ENCODE measurements at places on chromosomes 13 and 19.

GRCh38 chr13:33150662-33151061 lies 134.4 kb downstream of the KL start:
- no peak for DNase-seq

DNA sequence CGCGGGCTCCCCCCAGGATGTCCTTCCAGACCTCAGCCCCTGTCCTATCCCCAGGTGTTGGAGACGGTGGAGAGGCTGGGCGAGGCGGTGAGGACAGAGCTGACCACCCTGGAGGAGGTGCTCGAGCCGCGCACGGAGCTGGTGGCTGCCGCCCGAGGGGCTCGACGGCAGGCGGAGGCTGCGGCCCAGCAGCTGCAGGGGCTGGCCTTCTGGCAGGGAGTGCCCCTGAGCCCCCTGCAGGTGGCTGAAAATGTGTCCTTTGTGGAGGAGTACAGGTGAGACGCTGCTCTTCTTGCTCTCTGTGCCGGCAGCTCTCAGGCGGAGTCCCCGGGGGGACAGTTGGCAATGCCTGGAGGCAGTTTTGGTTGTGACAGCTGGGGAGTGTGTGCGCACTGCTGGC lies 6.9 kb downstream of the TTYH1 start:
- DNase-seq: no peak

GRCh38 chr19:36225219-36225892 lies 10.4 kb downstream of the ZNF146 start:
- no peak for DNase-seq

- no peak for DNase-seq
Observed at GRCh38 chr13:34217343-34218025, 399.5 kb downstream of the RFC3 start.

DNA sequence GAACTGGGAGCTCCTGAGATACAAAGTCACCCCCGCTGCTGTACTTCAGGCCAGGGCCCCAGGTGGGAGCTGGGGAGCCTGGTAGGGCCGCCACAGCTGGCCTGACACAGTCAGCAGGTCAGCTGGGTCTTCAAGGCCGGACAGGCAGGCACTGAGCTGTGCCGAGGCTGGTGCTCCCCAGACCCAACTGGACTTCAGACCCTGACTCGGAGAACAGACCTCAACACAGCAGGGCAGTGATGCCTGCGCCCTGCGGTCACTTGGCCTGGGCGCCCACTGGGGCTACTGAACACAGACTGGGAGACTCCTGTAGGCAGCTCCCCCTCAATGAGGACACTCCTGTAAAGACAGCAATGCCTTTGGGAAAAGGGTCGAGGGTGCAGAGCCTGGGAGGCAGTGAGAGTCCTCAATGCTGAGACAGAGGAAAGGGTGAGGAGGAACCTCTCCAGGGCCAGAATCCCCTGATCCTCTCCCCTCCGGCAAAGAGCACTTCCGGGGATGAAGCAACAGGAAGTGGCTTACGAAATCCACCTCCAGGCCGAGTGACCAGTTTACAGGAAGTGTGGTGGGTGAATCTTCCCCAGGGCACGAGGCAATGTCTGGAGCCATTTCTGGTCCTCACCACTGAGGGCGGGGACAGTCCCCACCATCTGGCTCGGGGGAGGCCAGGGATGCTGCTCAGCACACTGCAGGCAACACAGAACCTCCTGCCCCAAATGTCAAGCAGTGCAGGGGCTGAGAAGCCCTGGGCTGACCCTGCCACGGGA lies 40.8 kb upstream of the ISYNA1 start:
- DNase-seq: no peak

GRCh38 chr19:383040-383439 lies 25.9 kb downstream of the C2CD4C start:
- no peak for DNase-seq

DNA sequence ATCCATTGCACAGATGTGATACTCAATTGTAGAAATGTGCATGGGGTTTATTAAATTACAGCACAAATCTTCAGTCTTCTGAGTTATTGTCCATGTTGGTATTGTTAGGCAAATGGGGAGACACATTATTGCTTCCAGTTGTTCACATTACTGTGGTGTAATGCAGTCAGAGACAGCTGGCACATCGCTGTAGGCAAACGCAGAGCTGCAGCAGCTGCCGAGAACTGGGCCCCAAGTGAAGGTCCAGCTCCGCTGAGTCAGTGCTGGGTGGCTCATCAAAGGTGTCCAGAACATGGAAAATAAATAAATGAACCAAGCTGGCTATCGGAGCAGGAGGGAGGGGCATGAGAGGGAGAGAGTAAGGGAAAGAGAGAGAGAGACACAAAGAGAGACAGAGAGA lies 299.1 kb upstream of the OBI1 start:
- DNase-seq: no peak

DNA sequence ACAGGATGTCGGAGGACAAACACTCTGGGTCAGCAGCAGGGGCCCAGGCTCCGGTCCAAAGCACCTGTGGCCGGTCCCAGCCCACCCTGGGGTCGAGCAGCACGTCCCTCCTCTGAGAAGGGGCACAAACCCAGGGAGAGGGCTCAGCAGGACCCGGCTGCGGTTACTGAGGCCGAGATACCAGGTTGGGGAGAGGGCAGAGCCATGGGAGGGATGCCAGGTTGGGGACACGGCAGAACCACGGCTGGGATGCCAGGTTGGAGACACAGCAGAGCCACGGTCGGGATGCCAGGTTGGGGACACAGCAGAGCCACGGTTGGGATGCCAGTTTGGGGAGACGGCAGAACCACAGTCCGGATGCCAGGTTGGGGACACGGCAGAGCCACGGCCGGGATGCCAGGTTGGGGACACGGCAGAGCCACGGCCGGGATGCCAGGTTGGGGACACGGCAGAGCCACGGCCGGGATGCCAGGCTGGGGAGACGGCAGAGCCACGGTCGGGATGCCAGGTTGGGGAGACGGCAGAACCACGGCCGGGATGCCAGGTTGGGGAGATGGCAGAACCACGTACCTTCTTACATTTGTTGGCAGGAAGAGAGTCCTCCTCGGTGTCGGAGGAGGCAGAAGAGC lies 18.5 kb downstream of the MIER2 start:
- no peak for DNase-seq

DNA sequence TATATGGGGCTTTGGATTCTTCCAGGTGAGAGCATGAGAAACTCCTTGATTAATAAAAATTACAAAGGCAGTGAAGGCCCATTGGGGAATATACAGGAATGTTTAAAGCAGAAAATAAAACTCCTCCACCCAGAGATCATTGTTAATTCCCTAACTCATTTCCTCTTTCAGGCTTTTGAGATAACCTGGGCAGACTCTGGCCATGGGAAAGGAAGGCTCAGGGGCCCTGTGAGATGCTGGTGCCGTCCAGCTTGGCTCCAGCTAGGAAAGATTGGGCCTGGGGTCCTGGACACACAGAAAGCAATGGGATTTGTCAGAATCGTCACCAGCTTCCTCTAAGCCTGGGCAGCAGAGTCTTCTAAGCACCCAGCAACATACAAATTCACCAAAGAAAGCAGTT lies 36.8 kb upstream of the SPATA13 start:
- DNase-seq: no peak

GRCh38 chr13:76864259-76864658 lies 21.9 kb downstream of the KCTD12 start:
- DNase-seq: no peak

GRCh38 chr19:50148528-50148927 lies 14.6 kb downstream of the IZUMO2 start:
- DNase-seq: no peak

DNA sequence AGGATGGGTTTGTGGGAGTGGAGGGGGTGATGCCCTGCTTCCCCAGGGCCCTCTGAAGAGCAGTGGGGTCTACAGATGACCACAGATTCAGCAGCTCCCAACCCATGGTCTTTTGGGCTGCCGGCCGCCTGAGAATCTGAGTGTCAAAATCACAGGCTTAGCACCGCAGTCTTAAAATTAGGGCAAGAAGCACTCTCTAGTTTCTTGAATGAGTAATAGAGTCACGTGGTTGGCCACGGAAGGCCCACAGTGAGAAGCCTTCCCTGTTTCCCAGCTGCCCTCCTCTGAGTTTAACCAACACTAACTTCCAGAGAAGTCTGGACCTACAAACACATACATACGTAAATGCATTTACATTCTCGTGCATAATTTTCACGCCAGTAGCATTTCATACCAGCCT lies 5.2 kb downstream of the PRMT1 start:
- DNase-seq: no peak

DNA sequence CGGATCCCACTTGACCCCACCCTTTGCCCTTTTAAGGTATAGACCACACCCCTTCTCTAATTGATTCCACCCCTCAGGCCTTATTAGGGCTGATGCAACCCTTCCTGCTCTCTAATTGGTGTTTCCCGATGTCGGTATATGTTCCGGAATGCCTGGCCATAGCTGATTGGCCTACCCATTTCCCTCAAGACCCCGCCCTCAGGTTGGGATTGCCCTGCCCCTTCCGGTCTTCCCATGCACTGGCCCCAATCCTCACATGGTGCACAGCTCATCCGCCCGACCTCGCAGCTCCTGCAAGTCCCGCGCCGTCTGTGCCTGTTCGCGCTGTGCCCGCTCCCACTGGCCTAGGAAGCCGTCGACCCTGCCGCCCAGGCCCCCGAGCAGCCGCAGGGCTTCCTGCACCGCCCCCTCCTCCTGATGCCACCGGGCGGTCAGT lies 18.1 kb downstream of the TSKS start:
- DNase-seq: no peak

DNA sequence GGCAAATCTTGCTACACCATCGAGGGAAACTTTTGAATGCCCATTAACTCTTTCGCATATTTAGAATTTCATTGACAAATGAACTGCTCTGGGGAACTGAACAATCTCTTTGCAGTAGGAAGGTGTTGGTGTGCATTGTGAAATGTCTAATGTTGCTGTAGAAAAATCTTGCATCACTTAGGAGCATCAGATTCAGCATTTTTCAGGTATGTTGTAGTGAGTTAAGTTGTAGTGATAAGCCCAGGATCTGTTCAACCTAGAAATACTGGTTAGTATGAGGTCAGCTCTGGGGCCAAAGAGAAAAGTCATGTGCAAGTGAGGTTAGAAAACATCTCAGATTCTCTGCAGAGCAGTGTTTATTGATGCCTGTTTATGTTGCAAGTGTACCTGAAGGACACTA lies 4.1 kb downstream of the FRY start:
- no peak for DNase-seq

DNA sequence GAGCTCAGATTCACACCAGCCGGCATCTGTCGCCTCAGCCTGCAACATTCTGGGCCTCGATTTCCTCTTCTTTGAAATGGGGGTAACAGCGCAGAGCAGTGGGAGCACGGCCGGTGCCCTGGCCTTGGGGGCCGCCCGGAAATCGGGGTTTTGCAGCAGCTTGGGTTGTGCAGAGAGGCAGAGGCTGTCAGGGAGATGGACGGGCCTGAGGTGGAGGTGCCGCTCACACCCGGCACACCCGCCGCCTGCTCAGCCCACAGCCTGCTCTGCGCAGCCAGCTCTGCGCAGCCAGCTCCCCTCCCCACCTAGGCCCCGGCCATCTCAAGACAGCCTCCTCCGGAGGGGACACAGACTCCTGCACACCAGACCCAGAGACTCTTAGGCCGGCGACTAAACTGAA lies 10.6 kb downstream of the KLF2 start:
- DNase-seq: no peak

- DNase-seq: no peak
Observed at GRCh38 chr13:97723655-97724054, 229.8 kb upstream of the IPO5 start.

DNA sequence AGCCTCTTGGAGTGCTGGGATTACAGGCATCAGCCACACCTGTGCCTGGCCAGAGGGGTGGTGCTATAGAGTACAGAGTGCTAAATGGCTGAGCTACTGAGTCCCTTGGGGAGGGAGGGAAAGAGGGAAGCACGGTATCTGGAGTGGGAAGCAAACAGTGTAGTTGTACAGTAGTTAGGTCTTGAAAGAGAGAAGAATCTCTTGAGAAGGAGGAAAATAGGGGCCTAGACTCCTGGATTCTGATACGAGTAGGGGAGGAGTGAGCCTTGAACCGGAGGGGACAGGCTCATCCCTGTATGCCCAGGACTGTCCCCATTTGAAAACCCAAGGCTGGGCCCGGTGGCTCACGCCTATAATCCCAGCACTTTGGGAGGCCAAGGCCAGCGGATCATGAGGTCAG lies 5.1 kb downstream of the MYADM start:
- DNase-seq: no peak

GRCh38 chr13:26509491-26509890 lies 48.0 kb upstream of the WASF3 start:
- no peak for DNase-seq

GRCh38 chr13:46097015-46097414 lies 7.8 kb downstream of the CPB2 start:
- DNase-seq: no peak

DNA sequence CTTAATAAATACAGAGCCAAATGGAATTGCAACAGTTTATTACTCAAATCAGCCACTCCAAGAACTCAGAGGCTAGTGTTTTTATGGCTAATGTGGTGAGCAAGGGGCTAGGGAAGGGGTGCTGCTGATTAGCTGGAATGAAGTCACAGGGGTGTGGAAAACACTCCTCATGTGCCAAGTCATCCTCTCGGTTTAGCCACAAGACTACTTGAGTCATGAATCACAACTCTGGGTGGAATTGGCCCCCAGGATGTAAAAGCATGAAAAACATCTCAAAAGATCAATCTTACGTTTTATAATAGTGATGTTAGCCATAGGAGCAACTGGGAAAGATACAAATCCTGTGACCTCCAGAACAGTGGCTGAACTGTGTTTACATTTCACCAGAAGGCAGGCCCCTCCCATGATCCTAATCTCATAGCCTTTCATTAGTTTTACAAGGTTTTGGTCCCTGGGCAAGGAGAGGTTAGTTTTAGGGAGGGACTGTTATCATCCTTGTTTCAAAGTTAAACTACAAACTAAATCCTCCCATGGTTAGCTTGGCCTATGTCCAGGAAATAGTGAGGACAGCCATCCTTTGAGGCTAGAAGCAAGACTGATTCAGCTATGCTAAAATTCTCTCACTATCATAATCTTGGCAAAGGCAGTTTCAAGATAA lies 2020.1 kb upstream of the PCDH20 start:
- DNase-seq: no peak

DNA sequence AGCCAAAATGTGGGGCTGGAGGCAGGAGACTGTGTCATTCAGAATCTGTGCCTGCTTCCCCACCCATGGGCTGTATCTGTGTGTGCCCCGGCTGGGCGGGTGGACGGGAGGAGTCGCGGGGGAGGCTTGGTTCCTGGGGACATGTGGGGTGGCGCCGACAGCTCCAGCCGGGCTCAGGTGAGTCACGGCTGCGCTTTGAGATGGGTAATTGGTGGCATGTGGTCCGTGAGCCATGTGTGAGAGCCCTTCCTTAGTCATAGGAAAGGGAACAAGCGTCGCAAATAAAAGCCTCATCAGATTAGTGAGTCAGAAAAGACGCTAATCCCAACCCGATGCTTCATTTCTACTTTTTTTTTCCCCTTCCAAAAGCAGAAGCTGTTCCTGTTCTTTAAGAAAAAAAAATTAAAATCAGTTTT lies 118.6 kb upstream of the ZNF536 start:
- no peak for DNase-seq

- DNase-seq: peak; percentile 78
Observed at GRCh38 chr13:30464496-30465342, 1.0 kb downstream of the HMGB1 start.

- no peak for DNase-seq
Observed at GRCh38 chr13:27026396-27026795, 145.2 kb downstream of the USP12 start.

GRCh38 chr13:81377921-81378320 lies 1037.0 kb upstream of the SPRY2 start:
- no peak for DNase-seq

All from T47D (cell line).